ENCODE measurements at places on chromosomes 7 and 10.

DNA sequence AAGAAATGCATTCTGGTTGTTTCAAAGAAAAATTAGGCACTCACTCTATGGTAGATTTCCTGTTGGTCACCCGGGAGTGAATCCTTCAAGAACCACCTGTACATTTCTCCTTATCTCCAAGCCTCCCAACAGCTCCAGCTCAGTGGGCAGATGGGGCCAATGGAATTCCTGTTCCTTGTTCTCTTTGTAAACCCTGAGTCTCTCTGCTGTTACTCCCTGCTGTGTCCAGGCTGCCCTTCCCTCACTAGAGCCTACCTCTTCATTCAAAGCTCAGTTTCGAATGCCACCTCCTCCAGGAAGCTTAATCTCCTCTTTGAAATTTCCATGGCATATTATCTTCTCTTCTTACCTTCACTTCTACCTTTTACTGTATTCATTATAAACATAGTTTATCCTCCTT lies 3.5 kb upstream of the BMPER start:
- no peak for DNase-seq

- DNase-seq = no peak
Observed at GRCh38 chr10:3145366-3145765, 27.2 kb downstream of the PITRM1 start.

DNA sequence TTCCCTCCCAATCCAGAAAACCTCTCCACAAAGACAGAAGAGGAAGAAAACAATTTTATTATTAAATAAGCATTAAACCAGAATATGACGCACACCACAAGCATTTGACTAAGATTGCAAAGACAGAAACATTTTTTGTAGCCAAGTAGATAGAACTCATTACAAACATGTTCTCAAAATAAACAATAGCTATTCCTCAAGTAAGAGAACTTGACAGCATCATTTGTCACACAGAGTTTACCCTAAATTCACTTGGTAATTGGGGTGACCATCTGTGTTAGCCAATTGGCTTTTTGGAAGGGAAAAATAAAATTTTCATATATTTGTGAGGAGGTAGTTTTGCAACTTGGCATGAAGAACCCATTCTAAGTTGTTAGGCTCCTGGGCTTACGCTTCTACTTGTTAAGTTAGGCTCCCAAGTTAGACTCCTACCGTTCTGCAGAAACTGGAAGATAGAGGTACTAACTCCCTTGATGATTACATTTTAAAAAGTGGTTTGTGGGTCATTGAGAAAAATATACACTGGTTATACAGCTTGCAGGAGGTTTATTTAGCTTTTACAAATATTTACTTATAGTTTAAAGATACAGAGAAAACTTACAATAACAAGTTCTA lies 618.6 kb upstream of the CNTNAP2 start:
- peak; percentile 39 for DNase-seq

- no peak for DNase-seq
Observed at GRCh38 chr7:103799298-103799697, 190.2 kb downstream of the RELN start.

- no peak for DNase-seq
Observed at GRCh38 chr7:55237156-55237893, 127.8 kb upstream of the LANCL2 start.

DNA sequence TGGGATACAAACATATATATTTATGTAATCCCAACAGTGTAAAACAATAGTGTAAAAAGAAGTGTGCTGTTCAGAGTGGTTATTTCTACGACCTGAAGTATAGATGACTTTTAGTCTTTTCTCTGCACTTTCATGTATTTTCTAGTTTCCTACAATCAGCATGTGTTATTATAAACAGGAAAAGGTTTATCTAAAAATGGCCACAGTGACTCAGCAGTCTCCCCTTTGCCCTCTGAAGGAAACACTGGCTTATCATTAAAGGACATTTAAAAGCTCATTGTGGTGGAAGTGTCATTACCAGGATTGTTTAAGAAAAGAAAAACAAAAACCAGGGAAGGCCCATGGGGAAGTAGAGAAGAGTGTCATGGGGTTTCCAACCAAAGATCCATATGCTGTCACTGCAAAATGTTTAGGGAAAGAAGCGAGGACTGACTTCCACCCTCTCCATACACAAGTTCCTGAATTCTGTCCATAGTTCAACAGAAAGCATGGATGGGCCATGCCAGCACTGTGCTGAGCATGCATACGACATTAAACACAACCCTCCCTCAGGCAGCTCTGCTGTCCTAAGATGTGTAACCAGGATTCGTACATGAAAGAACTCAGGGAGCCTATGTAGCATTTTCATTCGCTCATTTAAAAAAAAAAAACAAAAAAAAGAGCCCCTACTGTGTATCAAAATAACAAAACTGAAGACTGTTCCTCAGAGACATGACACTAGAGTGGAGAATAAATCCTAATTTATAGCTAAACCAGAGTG lies 10.2 kb downstream of the CYREN start:
- DNase-seq = no peak

DNA sequence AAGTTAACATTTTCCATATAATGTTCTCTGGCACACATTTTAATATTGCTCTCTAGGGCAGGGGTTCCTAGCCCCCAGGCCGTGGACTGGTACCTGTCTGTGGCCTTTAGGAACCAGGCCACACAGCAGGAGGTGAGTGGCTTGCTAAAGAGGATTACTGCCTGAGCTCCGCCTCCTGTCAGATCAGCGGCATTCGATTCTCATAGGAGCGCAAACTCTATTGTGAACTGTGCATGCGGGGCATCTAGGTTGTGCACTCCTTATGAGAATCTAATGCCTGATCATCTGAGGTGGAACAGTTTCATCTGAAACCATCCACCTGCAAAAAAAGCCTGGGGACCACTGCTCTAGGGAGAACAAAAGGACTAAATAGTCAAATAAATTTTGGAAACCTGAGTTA lies 65.7 kb downstream of the EXOC6 start:
- no peak for DNase-seq

GRCh38 chr7:156975620-156976019 lies 26.1 kb downstream of the NOM1 start:
- no peak for DNase-seq

DNA sequence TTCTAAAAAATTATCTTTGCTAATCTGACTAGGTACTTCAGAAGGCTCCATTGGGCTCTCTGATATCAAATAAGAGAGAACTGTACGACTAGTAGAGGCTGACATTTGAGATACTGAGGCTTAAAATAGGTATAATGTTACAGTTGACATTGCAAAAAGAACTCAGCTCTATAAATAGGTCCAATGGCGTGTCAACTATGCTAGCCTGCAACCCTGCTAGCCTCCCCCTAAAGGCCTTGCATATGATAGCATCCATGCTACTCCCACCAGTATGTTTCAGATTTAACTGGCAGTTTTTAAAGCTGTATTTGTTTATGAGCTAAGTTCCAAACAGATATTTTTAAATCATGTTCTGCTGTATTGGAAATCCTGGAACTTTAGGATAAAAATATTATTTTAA lies at the start of gene PPP1R3A:
Gene PPP1R3A, minus strand, starts transcription at position 64 of the 400 bp plus-strand sequence. Its CDS starts 13 bp downstream, at position 51.
- no peak for DNase-seq

DNA sequence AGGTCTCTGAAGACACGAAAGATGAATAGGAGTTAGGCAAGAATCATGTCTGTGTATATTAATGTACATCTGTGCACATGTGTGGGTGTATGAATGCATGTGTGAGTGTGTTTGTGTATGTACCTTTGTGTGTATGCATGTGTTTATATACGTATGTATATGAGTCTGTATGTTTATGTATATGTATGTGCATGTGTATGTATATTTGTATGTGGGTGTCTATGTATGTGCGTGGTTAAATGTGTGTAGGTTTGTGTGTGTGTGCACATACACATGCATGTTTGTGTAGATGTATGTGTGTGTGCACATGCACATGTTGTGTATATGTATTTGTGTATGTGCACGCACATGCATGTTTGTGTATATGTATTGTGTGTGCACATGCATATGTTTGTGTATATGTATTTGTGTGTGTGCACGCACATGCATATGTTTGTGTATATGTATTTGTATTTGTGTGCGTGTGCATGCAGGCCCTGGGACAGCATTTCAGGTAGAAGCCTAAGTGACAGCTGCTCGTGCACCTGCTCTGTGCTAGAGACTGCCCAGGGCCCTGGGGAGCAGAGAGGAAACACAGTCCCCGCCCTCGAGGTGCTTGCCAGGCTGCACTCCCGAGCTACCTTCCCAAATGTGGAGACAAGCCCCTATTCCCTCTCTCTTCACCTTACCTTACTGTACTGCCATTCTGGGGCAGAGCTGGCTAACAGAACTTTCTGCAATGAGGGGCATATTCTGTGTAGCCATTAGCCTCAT lies 12.1 kb downstream of the PNLIPRP1 start:
- no peak for DNase-seq
